ENCODE measurements at places on chromosomes 4 and X.

- DNase-seq: no peak
These were observed 616.1 kb upstream of the CPEB2 start for GRCh38 chr4:14386196-14386595.

GRCh38 chrX:50818986-50819385, 5.0 kb upstream of the SHROOM4 start:
- DNase-seq: no peak

- no peak for DNase-seq
These were observed 6.8 kb downstream of the TBC1D19 start for GRCh38 chr4:26590639-26591038.

DNA sequence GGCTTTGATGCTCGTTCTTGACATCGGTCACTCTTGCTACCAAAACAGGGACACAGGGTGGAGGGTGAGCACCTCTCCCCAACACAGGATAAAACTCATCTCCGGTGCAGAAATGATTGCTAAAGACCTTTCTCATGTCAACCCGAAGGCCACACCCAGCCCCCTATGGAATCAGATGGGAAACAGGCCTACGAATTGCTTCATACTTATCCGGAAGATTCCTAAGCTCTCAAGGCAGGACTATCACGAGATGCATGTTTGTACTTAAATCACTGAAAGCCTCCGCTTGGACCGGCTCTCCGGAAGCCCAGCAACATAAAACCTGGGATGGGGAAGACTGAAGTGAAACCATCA, 74.9 kb downstream of the MTMR1 start:
- DNase-seq: no peak

DNA sequence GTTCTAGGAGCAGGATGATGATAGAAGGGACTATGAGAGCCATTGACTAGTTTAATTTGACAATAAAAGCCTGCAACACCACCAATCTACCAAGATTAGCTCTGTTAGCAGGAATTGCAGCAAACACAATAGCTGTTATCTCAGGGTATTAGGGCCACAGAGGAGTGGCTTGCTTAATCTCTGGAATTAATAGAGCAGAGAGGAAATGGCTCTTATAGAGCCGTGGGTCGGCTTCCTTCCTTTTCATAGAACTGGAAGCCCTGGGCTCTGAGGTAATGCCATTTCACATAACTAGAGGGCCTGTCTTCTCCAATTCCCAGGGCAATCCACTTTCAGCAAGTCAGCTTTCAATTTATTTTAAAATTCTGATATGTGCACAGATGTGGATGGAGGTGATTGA, 83.0 kb downstream of the MAMLD1 start:
- no peak for DNase-seq

Measured in dorsolateral prefrontal cortex (tissue), 122 donors.